ENCODE measurements at places on chromosomes 6 and 20.
A peak's percentile ranks its signal among the peaks of the same experiment; 100 is the strongest.

- no peak for DNase-seq
Measured at GRCh38 chr20:61956396-61957342, 109.0 kb downstream of the TAF4 start.

DNA sequence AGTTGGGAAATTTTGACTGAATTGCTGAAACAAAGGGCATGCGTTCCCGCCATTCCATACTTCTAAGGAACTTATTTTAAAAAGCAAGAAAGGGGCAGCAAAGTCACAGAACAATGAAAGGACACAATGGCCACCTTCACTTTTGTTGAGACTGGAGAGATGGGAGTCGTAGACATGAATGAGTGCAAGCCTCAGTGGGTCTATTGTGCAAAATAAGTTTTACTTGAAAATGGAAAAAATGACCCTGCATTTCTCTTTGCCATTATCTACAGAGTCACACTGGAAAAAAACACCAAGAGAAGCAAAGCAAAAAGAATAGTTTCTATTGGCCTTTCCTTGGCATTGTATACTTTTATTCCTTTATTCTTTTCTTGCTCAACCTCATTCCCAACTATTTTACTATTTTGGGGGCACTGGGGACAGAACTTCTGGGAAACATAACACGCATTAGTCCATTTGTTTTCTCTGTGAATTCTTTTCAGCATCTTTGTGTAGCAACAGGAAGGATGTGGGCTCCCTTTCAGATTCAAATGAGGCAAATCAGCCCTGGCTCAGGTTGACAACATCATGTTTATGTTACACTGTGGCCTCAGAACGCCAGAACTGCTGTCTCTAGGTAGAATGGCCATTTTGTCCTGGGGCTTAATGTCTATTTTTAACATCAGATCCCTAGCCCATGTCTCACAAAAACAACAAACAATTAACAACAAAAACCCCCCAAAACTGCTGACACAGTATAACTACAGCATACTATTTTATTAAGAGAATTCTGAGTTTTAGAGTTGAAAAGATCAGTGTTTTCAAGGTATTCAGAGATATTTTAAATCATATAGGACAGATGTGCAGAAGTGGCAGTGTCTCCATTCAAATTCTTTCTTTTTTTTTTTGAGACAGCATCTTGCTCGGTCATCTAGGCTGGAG lies 122.2 kb downstream of the FYN start:
- no peak for DNase-seq

DNA sequence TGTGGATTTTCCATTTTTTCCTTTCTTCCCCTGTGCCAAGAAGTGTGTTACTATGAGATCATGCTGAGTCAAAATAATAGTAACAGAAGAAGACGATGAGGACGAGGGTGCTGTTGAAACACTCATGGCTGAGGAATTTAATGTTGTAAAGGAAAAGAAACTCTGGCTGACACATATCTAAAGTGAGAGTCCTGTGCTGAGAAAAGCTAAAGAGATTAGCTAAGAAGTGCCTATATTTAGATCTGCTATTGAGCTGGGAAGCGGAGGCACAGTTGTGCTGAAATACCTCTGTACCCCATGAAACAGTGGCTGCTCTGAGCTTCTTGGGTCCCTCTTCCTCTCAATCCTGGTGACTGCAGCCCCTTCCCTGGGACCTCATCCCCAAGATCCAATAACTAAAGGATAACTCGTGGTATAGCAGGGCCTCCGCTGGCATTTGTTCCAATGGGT lies 1.1 kb upstream of the SYTL3 start:
- peak; percentile 77 for DNase-seq

- DNase-seq = no peak
Measured at GRCh38 chr6:63714091-63714490, 78.5 kb downstream of the PHF3 start.

GRCh38 chr20:5882166-5882565 lies 68.2 kb downstream of the TRMT6 start:
- DNase-seq = no peak

DNA sequence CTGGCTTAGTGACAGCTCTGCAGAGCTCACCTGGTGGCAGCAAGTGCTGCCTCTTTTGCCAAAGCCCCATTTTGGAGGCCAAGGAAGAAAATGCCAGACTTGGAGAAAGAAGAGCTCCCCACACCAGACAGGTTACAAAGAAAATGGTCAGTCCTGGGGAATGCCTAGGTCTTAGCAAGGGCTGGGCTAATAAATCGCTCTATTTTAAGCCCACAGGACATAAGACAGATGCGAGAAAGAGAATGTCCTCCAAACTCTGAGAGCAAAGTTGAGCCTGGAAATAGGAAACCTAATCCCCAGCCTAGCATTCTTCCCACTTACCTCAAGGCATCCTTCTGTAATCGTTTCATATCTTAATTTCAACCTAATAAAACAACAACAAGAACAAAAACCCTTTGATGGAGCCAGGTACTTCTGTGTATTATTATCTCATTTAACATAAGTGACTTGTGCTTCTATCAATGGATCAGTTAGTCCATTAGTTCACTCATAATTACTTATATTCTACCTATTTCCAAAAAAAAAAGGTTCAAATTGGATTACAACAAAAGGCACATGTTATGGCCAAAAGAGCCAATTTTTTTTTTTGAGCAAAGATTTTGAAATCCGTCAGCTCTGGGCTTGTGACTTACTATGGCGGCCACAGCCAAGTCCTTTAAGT lies 40.4 kb upstream of the FAM83C start:
- DNase-seq = no peak

- no peak for DNase-seq
Measured at GRCh38 chr6:23456396-23456795, 669.6 kb upstream of the NRSN1 start.

GRCh38 chr6:158384671-158385110 lies 72.4 kb downstream of the TULP4 start:
- DNase-seq = no peak

- peak; percentile 70 for DNase-seq
Measured at GRCh38 chr6:138588805-138589434, 89.6 kb upstream of the NHSL1 start.

GRCh38 chr6:170417881-170418280 lies 111.3 kb downstream of the FAM120B start:
- no peak for DNase-seq

DNA sequence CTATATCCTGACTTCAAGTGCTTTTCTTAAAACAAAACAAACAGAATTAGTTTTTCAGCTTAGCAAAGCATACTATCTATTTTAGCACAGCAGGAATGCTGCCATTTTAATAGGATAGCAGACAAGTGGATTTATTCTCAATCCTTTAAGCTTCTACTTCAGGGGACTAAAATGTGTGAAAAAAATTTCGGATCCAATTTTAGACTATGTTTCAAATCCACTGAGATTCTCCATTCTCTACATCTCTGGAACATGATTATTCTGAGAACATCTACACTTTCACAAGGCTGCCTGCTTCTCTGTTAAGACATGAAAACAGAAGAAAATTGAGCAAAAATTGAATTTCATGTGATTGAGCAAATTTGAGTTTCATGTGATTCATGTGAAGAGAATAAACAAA lies 1321.3 kb downstream of the HACE1 start:
- DNase-seq = no peak

DNA sequence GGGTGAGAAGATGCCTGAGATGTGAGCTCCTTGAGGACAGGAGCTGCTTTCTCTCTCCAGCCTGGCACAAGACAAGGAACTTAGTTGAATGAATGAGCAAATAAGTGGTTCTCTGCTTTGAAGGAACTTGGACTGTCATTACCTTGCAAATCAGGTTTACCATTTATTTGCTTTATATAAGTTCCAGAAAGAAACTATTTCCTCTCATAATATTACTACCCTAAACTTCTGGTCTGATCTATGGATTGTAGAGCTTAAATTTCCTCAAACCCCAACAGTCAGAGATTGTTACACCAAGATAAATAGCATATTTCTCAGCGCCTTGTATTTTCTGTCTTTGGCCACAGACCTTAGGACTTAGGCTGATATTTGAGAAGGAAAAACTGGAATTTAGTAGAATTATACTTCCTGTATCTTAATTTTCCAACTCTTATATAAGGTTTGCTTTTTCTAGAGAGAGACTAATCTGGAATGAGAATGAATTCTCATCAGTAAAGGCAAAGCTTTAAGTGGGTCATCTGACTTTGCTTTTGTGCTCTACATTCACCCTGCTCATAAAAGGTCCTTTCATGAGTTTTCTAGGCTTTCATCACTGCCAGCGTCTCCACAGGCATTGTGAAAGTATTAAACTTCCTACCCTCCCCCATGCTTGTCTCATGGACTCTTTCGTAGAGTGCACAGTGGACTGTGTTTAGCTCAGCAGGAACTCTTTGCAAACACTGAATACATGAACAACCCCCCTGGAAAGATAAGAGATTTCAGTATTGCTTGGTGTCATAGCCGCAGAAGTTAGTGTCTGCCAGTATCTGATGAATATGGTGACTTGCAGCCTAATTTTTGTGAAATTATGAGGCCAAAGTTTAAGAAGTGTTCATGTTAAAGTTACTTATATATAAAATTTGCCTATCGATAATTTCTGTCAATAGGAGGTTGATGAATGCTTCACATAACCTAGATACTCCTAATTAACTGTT lies 74.0 kb downstream of the PTPRA start:
- no peak for DNase-seq
